Transverse colon (tissue), 4 donors: ENCODE measurements at places on chromosomes 5 and 9. TPM values are rescaled to one million over a fixed set of nuclear protein-coding genes. Genes with fewer than 3 reads are reported as not detected.
A peak's percentile ranks its signal among the peaks of the same experiment; 100 is the strongest.

DNA sequence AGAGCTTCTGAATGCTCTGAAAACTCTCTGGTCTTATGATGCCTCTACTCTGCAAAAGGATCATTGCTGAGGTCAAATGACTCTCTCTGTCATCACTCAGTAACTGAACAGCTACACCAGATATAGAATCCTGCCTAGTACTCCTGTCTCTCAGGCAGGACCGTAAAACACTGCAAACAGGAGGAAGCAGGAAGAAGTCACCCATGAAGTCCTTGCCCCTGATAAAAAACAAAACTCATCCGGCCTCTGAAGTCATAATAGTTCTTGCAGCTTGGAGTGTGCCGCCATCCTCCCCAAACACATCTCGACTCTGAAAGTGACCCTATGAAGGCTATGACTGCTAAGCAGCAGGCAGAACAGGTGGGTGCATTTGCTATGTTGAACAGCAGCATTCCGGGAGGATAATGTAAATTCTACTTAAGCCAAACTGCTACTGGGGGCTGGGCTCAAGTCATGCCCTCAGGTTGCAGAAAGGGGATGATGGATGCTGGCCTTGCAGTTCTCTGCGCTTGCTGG is 81.9 kb upstream of the FAM169A start:
- no peak for DNase-seq

- DNase-seq, result peak; percentile 44
Measured at GRCh38 chr9:93130861-93131481, 3.1 kb downstream of the NINJ1 start.

SNX30 gene
- 45.7 TPM for total RNA-seq

C7 gene
- total RNA-seq, result 77.4 TPM

DNA sequence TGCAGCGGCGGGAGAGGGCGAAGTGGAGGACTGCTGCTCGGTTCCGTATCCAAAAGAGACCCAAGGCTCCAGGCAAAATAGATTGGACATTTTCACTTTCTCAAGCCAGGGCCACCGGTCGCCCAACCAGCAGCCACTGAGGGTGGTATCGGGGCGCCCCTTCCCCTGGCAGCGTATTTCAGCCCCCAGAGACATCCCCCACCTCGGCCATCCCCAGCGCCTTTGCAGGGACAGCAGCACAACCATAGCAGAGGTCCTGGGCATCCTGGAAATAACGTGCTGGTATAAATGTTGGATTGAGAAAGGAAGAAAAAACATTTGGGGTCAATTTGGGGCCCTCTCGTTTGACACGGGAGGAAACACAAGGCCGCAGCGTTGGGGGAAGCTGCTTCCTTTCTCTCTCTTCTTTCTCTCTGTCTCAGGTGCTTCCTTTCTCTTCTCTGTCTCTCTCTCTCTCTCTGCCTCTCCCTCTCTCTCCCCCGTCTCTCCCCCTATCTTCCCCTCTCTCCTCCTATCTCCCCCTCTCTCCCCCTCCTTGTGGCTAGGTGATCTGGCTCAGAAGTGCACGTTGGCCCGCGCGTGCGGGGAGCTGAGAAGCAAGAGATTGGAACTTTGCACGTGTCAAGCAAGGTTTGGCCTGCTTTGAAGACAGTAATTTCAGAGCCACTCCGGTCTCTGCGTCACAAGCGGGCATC is 624 bp upstream of the RETREG1 start:
- DNase-seq, result peak; percentile 14

NFIB gene
- 68.9 TPM for total RNA-seq

DNA sequence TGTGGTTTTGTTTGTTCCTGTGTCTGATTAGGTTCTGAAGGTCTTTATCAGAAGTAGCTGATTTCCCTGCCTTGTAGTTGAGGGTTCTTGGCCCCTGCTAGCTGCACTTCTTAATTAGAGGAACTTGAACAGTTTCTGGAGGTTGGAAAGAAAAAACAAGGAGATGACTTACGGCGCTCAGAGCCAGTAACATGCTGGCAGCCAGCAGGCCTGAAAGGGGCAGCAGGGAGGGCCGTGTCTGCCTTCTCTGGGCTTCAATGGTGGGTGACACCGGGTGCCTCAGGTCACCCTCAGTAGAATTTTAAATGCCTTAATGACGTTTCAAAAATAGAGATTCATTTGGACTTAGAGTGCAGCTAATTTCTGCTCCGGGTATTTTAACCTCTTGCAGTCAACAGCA is 15.8 kb downstream of the UBE2QL1 start:
- DNase-seq, result no peak

DNA sequence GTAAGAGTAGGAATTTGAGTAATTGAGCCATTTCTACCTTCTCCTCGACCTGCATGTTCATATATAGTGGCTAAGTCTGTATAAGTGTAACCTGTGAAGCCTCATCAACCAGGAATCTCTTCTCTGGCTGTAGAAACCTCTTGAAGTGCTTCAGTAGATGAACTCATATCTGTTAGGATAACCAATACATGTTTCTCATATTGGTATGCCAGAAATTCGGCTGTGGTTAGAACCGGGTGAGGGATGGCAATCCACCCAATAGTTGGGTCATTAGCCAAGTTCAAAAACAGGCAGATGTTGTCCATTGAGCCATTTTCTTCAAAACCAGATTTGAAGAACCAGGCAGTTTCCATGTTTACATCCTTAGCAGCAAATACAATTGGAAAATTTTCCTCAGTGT is 28.9 kb upstream of the GSN start:
- no peak for DNase-seq

DNA sequence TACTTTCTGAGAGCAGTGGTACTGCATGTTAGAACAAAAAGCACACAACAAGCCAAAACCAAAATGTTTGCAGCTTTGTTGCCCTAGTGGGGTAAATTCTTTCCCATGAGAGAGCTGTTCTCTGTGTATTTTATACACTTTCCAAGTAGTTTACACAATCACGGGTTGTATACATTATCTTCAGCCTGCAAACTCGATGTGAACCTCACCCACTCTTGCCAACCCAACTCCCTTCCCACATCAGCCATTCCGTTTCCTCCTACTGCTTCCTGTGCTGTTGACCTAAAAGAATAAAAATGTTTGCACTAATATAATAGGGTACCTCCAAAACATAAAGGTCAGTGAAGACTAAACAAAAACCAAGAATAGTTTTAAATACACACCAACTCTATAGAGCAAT is 47.0 kb downstream of the IQGAP2 start:
- DNase-seq, result no peak

STOML2 gene
- 99.1 TPM for total RNA-seq

NR5A1 gene
- total RNA-seq, result not detected

DNA sequence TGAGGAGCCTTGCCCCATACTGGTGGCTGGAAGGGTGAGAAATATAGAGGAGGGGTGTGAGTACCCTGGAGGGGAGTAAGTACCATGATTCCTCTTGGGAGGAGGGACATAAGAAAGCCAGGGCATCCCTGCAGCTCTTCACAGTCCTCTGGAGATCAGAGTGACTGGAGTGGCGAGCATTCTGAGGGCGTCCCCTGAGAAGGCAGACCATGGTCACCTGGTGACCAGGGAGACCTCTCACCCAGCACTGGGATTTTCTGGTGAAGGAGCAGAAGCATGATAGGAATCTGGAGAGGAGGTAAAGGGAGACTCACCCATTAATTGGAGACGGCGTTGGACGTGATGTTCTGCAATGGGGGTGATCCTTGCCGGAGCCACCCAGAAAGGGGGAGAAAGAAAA is 27.7 kb upstream of the GPX3 start:
- DNase-seq, result no peak
